ENCODE measurements at places on chromosomes 7 and 10.

DNA sequence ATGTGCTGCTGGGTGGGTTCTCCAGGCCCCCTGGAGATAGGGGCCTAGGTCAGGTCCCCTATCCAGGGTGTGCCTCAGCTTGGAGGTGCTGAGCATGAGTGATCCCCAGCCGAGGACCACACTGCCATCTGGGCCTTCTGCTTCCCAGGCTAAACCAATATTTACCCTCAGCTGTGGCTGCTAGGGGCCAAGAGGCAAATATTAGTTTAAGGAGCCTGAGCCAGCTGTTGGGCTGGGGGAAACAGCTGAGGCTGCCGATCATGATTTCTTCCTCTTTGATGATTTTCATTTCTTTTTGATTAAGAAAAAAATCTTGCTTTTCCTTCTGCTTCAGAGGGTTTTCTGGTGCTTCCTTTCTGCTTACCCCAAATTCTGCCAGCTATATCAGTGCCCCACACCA is 83.4 kb downstream of the NEURL1 start:
- no peak for DNase-seq

GRCh38 chr7:147089051-147089461 is 972.5 kb downstream of the CNTNAP2 start:
- no peak for DNase-seq

- no peak for DNase-seq
These were observed 30.9 kb upstream of the CFAP46 start for GRCh38 chr10:132972986-132973902.

- DNase-seq = no peak
These were observed 114.7 kb downstream of the BICC1 start for GRCh38 chr10:58627392-58627791.

DNA sequence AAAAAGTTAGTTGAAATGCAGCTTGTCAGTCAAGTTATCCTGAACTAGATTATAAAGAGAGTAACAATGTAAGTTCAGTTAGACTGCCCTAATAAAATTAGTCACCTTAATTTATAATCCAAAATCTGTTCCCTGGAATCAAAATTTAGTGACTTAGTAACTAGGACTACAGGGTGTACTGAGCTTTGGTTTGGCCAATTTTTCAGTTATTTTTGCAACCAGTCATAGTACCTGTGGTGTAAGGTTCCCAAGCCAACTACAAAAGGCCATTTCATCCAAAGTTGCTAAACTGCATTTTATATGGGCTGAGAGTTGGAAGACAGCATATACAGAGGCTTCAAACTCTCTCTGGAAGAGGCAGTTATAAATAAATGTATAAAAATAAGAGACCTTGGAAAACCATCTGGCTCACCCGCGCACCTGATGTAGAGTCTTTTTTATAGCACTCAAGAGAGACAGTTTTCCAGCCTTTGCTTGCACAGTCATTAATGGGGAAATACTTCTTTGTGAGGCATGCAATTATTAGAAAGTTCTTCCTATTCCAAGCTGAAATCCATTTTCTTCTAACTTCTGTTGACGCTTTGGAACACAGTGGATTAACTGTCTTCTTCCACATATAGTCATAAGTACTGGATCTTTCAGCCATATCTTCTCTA is 59.2 kb downstream of the PUS7 start:
- DNase-seq = no peak

GRCh38 chr7:139523199-139523941 is at the start of gene CLEC2L:
Gene CLEC2L, plus strand, starts transcription at chr7:139523685. Its CDS starts 243 bp downstream, at chr7:139523928.
- DNase-seq = no peak

DNA sequence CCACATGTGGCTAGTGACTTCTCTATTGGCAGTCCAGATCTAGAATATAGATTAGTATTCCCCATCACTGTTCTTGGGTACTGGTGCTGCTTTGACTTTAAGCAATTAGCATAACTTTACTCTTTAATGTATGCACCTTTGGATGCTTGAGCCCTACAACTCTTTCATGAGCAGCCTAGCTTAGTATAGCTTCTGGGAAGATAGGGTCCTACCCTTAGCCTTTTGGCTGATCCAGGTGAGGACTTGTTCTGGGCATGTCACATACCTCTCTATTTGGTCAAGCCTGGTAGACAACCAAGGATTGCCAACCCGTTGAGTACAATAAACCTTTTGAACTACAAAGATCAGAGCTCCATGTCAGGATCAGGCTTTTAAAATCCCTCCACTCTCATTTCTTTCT is 17.7 kb downstream of the PCGF5 start:
- DNase-seq = no peak

Data from T-helper 17 cell (primary cell).